ENCODE measurements at places on chromosomes 16 and 17.

GRCh38 chr17:62847426-62847825, 39.3 kb upstream of the MARCHF10 start:
- no peak for DNase-seq

DNA sequence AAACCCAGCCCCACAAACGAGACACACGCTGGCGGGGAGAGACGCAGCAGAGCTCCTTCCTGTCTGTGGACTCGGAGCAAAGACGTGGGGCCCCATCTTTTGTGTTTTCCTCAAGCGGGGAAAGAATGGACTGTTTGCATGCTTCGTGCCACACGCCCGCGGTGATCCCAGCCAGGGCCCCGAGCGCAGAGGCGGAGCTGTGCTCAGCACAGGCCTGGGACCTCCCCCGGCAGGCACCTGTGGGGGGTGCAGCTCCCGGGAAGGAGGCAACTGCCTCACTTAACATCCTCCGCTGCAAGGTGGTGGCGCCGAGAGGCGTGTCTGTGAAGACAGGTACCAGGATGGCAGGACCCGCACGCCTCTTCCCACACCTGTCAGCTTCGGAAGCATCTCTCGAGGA, 19.1 kb downstream of the TRARG1 start:
- no peak for DNase-seq

- peak; percentile 84 for DNase-seq
Observed at GRCh38 chr17:67132366-67132765, 88.0 kb downstream of the CACNG1 start.

DNA sequence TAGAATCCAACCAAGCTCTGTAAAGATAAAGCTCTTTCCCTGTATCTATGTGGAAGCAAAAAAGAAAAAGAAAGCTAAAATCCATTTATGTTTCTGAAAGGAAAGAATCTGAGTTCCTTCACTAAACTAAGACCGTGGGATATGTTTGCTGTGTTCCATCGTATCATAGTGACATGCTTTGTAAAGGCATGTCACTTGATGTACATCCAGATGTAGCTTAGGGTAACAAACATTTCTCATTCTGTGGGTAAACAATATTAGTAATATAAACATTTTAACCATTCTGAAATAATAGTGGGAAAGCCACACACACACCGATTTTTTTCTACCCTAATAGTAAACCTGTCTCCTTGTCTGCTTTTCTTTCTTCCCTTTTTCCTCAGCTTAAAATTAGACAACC, 78.1 kb downstream of the TUBD1 start:
- DNase-seq, result no peak

- no peak for DNase-seq
Observed at GRCh38 chr17:27862004-27862403, 31.2 kb downstream of the LYRM9 start.

DNA sequence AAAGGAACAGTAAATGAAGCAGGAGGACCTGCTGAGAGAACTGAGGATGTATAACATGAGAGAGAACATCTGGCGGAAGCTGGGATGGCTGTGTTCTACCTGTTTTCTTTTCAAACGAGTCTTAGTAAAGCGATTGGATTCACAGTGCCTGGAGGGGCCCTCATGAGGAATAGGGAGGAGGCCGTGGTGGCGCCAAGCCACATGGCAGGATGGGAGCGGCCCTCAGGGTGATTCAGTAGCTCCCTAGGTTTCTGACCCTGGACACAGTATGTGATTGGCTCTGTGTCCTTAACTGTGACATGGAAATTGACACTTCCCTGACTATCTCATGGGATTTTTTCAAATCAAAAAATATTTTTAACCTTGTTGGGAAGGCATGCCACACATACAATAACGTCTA, 32.1 kb downstream of the USP43 start:
- DNase-seq, result no peak

- DNase-seq, result no peak
Observed at GRCh38 chr16:66120656-66121055, 245.8 kb upstream of the CDH5 start.

DNA sequence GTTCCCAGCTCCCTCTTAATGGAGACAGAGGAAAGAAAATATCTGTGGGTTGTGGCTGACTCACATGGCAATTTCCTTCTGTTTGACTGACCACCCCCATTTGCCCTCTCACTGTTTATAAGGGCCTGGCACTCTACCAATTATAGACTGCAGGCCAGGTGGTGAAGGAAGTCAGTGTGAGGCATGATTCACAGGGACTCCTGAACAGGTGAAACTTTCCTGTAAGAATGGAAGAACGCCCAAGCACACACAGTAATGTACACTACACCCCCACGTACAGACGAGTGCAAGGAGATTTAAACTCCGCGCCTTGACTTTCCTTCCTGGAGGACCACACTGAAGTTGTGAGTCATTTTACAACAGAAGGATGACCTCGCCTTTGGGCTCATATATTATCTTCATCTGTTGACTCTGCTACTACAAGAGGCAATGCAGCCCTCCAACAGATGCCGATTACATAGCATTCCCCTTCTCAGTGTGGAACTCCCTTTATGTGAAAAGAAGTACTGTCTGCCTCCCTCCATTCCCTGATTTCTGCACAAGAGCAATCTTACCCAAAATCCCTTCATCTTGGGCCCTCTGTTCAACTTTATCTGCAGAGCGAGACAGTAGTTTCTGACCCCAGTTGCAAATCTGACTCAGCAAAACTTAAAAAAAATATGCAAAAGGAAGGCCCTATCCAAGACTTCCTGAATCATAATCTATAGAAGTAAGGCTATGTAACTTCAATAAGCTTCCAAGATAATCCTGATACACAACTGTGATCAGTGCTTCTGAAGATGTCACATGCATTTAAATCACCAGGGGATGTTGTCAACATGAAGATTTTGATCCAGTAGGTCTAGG, 163.6 kb downstream of the SHISA6 start:
- no peak for DNase-seq

DNA sequence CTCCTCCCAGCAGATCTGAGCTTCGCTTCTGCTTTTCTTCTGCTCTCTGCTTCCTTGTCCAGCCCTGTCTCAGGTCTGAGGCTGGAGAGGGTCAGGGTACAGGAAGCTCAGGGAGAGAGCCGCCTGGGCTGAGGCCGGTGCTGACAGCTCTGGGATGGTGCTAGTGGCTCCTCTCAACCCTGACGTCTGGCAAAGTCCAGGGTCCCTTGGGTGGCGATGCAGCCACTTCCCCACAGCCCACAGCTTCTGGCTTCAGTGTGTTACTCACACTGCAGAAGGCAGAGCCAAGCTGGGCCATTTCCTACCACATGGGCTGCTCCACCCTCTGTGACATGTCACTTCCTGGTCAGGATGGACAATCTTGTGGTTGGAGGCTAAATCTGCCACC, at the start of gene CD300C:
Gene CD300C, minus strand, starts transcription at position 273 of the 388 bp plus-strand sequence. CDS start 333 bp downstream, outside the sequence.
- no peak for DNase-seq

DNA sequence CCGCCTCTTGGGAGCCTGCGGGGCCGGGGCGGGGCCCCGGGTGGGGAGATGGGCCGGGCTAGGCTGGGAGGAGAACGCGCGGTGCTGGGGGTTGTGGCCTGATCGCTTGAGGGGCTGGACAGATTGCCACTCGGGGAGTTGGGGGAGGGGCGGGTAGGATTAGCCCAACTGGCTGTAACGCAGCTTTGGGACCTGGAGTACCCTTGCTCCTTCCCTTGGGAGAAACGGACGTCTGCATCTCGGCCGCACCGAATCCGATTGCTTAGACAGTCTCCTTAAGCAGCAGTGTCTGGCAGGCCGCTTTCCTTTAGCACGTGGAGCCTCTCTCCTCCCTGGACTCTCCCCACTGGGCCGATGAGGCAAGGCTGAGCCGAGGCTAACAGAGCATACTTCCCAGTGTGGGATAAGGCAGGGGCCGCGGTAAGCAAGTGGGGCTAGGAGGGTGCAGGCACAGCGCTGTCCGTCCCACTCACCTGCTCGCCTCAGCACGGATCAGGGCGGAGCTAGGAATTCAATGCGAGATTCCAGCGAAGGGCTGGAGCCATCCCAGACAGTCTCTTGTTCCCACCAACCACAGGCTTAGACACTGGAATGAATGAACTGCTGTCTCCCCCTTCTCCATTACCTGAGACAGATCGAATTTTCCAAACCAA, 540 bp upstream of the ACLY start:
- no peak for DNase-seq

- DNase-seq, result no peak
Observed at GRCh38 chr16:78605548-78606101, 506.2 kb downstream of the WWOX start.

DNA sequence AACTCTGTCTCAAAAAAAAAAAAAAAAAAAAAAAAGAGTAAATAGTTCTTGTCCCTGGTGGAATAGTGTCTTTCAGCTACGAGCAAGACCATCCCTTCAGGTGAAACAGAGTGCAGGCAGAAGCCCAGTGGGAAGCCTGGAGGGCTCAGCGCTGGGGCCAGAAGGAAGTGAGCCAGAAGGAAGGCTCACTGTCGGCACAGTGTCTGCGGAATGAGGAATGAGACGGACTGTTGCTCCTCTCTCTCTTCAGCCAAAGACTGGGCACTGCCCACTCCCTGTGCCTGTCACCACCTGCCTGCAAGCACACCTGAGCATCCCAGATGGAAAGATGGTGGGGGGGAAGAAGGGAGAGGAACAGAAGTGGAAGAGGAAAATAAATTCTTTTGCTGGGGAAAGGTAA, 7.5 kb downstream of the RSL1D1 start:
- DNase-seq, result no peak

DNA sequence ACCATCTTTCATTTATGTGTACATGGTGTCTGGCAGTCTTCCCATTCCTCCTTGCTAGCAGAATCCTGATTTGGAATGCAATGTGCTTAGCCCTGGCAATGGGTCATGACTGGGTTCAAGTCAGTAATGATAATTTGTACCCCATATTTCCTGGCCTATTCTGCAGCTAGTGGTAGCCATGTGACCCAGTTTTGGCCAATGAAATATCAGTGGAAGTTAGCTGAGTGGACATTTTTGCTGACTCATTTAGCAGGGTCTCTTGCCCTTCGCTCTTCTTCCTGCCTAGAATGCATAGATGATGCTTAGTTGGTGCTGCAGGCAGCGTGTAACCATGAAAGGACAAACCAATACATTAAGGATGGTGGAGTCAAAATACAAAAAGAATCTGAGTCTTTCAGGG, 78.8 kb upstream of the AKTIP start:
- DNase-seq, result no peak

DNA sequence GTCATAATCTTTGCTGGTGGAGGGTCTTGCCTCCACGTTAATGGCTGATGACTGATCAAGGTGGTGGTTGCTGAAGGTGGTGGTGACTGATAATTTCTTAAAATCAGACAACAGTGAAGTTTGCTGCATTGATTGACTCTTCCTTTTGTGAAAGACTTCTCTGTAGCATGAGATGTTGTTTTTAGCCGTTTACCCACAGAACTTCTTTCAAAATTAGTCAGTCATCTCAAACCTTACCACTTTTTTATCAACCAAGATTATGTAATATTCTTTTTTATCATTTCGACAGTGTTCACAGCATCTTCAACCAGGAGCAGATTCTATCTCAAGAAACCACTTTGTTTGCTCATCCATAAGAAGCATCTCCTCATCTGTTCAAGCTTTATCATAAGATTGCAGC, 5.9 kb downstream of the UQCRC2 start:
- DNase-seq, result no peak

DNA sequence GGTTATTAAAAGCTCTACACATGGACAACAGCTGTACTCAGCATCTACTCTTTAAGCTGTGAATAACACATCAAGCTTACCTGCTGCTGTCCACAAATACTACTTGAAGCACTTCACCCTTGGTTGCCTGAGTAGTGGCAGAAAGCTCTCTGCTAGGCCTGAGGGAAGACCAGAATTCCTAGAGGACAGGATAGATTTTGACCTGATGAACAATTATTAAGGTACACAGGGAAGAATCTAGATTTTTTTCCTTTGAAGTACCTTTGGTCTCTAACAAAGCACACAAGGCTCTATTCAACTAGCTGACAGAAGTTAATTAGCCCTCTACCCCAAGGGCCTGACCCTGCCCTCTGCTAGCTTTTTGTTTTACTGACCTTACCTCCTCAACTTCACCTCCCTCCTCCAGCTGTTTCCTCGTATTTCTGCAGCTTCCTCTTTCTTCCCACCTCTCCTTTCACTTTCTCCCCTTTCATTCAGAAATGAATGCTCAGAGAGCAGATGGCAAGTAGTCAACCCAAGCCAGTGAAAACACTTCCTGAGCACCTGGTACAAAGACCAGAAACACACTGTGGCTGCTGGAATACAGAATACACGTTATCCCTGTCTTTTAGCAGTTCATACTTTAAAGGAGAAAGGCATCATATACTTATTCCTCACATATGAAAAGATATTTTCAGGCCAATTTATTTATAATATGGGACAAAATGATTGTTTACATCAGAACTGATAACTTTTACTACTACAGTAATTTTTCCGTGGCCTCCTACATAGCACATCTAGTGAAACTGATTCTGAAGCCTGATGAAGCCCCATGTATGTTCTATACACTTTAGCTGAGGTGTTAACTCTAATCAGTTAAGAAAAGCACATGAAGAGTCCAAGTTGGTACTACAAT, 5.7 kb upstream of the VEZF1 start:
- DNase-seq, result no peak

DNA sequence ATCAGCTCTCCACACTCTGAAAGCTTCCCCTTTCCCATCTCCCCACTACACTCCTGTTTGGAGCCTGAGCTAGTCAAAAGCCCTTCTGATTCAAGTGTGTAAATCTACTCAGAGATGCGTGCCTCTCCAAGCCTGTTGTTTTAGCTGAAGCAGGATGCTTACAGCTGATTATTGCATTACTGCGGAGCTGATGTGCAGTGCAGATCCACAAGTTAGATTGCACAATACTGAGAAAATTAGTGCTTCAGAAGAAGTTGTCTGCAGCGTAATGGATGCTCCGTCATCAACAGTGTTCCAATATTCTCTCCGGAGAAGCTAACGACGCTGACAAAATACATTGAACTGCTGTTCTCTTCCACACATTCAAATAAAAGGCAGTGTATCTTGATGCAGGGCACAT, 44.8 kb upstream of the NLRP1 start:
- DNase-seq, result no peak

GRCh38 chr16:23847948-23848347, 12.2 kb downstream of the PRKCB start:
- no peak for DNase-seq

GRCh38 chr16:29959293-29959692, 2.6 kb upstream of the TMEM219 start:
- no peak for DNase-seq

GRCh38 chr17:4852567-4853207, 19.5 kb downstream of the MINK1 start:
- DNase-seq, result no peak

DNA sequence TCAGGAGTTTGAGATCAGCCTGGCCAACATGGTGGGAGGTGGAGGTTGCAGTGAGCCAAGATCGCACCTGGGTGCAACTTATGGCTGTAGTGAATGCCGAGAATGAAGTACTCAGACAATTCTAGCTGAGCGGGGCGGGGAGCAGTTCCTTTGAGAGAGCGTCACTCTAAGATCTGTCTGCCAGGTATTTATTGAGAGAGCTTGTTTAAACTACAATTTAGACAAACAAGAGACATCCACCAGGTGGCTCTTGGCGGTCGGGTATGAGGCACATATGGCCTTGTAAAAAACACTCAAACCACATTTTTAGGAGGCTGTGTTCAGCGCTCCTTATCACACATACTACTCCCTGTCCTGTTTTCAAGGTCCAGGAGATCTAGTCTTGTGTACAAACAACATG, 40.6 kb upstream of the CDH1 start:
- DNase-seq, result no peak

- no peak for DNase-seq
Observed at GRCh38 chr16:72159386-72159785, 12.6 kb downstream of the PMFBP1 start.

Measured in NCI-H1930 (cell line).